SK-N-SH treated with all-trans-retinoic acid at 6 μM for 48 hours (cell line): ENCODE measurements at places on chromosomes 1 and 21.

DNA sequence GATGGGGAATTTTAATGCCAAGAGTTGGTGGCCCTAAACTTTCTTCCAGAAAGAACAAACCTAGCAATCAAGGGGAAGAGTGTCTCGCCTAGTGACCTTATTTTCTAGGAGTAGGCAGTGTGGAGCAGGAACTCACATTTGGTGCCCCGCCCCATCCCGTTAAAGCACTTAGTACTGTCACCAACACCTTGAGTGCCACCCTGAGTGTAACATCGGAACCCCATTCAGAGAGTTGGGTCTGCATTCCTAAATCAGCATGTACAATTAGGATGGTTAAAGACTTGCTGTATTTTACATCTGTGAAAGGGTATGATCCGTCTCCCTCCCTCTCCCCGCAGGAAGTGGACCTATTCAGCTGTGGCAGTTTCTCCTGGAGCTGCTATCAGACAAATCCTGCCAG is 15.5 kb downstream of the ETS2 start:
- no peak for ATAC-seq

GRCh38 chr1:109277434-109278204 is 5.3 kb downstream of the PSRC1 start:
- peak; percentile 83 for ATAC-seq

- ATAC-seq: no peak
Observed at GRCh38 chr1:14303011-14303410, 295.5 kb upstream of the KAZN start.

- ATAC-seq: no peak
Observed at GRCh38 chr1:93000291-93000690, 39.0 kb upstream of the DIPK1A start.

DNA sequence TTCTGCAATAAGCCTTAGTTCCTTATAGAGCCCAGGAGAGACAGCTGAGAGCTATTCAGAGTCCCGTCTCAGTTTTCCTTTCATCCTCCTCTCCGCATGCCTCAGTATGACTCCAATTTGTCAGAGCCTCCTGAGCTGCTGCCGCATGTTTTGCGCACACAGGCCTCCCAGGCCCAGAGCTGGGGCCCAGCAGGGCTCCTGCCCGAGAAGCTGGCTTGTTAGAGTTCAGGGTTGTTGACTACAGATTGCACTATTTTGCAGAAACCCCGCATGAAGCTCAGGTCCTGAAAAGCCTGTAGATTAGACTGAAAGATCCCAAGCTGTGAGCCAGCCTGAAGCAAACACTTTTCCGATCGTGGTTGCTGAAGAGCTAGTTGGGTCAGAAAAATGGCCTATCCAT is 51.5 kb downstream of the IGSF5 start:
- ATAC-seq: no peak
